ENCODE measurements at places on chromosomes 5 and 9.

DNA sequence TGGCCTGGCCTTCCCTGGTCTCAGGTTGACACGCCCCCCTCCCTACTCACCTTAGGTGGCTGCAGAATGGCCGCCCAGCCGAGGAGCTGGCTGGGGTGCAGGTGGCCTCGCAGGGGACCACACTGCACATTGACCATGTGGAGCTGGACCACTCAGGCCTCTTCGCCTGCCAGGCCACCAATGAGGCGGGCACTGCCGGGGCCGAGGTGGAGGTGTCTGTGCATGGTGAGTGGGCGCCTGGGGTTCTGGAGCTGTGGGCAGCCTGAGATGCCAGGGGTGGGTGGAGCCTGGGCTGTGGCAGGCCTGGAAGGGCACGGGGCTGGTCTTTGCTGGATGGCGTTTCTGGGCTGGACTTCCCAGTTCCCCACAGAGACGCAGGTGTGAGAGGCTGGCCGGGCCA lies 88.7 kb upstream of the ASS1 start:
- no peak for DNase-seq

GRCh38 chr5:134227259-134227658 lies 1.4 kb upstream of the PPP2CA start:
- no peak for DNase-seq

DNA sequence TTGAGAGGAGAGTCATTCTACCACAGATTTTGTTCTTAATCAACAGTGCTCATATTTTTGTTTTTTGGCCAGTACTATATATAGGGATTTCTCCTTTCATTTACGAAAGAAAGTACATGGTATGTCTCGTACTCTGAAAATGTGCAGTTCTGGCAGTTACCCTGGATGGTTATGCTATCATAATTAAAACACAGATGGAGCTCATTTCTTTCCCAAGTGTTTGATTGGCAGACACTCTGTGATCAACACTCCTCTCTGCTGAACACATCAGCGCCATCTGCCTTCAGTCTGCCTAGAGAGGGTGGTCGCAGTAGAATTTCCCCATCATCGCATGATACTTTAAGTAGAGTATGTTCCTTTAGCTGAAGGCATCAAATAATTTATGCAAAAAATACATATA lies 64.5 kb downstream of the PAM start:
- DNase-seq: no peak

DNA sequence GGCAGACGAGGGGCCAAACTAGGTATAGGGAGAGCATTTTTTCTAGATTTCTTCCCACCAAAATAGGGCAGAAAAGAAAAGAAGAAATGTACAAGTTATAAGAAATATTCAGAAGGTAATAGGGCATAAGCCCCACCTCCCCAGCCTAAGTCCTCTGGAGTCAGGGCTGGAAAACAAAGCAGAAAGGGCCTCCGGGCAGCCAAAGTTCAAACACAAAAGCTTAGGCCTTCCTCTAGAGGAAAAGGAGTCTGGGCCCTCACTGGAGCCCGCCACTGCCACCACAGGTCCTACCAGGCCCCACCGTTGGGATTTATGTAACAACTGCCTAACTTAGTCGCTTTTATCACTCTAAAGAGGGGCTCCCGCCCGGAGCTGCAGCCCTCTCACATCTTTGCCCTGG lies 27.6 kb downstream of the TBC1D2 start:
- DNase-seq: no peak

- DNase-seq: no peak
Observed at GRCh38 chr5:3780907-3781306, 185.3 kb downstream of the IRX1 start.

DNA sequence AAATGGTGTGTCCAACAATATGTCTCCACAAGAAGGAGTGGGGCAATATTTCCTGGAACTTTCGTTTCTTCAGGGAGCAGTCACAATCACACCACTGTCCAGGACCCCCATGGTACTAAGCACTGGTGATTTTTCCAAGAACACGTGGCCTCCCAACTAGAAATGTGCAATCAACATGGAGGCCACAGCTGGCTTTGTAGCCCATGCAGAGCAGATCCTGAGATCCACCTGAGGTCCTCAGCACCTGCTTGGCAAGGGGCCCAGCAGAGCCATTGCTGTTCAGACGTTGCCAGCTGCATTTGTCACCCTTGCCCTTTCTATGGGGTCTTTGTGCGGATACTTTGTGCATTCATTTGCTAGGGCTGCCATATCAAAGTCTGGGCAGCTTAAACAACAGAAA lies 334.5 kb upstream of the IRX4 start:
- DNase-seq: no peak

- DNase-seq: no peak
Observed at GRCh38 chr5:124274949-124275348, 471.5 kb downstream of the ZNF608 start.

DNA sequence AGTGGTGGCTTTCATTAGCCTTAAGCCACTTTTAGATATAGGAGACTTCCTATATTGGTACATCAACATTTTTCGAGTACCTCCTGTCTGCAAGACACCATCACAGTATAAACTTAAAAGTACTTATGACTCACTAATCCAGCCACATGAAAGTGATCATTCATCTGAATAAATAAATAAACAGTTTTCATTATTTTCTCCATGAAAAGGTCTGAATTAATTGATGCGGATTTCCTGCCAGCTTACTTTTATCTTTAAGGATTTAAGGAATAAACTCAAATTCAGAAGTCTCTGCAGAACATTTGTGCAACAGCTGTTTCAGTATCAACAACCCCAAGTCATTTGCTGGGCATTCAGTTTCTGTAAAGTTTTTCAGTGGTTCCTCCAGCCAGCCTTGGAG lies 4.0 kb downstream of the SAP30L start:
- DNase-seq: no peak

- DNase-seq: no peak
Observed at GRCh38 chr5:63959177-63959982, 2.9 kb downstream of the HTR1A start.

DNA sequence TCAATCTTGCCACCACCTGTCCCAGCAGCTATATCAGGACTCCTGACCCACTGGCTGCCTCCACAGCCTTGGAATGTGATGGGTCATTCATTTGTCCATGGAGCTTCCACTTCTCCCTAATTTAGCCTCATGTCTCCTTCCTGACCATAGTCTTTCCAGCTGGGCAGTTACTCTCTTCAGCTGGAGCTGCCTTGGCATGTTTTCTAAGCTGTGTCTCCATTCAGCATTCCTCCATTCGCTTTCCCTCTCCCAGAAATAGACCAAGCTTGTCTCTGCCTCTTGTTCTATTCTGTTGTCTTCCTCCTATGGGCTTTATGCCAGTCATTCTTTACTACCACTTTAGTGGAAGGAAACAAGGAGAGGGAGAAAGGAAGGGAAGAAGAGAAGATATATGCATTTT lies 5.3 kb upstream of the CTXN3 start:
- no peak for DNase-seq

DNA sequence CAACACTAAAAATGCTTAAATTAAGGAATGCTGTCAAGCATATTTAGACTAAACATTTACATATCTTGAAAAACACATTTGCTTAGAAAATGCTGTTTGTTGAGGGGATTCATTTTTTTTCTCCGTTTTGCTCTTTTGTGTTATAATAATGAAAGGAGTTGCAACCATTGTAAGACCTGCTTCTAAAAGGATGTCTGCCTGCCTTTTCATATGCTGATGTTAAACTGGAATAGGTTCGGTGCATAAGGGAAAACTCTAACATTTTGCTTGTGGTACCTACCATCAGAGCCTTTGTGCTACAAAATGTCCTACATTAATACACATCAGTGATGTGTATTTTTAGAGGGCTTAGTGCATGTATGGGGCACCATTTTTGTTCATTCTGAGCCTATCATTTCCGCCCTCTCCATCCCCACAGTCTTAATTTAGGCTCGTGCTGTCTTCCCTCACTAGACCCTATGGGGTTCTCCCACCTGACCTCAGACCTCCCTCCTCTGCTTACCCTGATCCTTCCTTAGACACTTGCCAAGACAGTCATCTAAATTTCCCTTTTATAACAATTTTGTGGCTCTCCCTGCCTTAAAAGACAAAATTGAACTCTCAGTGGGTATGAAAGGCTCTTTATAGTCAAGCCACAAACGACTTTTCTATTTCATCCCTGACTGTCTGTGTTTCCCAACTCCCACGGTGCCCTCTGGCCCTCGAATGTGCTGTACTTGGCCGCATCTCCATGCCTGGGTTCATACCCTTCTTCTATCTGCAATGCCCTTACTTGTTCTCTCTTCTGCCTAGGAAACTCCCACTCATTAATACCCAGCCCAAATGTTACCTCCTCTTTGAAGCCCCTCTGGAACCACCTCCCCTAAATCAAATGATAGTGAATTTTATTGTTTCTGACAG lies 61.2 kb downstream of the CMYA5 start:
- DNase-seq: no peak

DNA sequence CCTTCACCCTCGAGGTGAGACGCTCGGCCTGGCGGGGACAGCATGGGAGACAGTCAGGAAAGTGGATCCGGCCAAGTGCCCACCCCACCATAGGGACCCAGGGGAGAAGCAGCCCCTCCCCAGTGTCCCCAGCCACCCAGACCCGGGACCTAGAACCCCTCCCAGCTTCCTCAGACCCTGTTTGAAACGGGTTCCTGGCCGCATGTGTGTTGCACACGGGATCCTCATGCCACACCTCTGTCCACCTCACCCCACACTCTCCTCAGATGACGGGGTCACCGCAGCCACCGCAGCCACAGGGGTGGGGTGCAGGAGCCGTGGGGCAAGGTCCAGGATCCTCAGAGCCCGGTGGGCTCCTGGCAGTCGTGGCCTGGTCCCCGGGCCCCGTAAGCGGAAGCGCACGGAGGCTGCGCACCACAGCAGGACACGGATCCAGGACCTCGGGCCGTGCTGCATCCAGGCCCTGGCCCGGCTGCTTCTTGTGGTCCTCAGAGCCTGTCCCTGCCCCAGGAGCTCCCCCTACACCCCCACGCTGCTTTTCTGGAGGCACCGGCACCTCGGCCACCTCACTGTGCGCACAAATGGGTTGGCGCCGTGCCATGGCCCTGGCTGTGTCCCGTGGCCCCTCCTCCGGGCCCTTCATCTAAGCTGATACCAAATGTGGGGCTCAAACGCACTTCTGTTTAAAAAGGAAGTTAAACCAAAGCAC lies 15.3 kb downstream of the TERT start:
- no peak for DNase-seq

GRCh38 chr9:110592044-110592830 lies 12.7 kb upstream of the SVEP1 start:
- DNase-seq: no peak

DNA sequence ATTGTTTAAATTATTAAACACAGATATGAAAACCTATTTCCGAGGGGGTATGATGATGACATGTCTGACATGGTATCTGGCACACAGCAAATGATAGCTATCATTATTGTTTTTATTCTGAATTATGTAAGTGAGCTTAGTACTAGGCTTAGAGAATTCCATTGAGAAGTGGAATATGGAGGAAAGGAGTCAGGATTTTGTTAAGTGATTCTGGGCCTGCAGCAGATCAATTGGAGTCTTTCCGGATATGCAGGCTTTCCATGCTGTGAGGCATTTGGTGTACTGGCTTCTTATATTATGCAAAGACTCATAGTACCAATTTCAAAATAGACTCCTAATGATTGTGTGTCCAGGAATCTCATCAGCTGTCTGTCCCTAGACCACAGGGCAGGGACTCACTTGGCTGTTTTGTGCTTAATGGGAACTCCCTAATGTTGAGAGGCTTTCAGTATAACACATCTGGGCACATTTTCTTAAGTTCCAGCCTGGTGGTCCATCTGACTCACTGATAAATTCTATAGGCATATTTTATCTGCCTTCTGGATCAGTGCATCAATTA lies 180.0 kb upstream of the KLF9 start:
- DNase-seq: no peak
